Left ventricle myocardium inferior (tissue), 1 donor: ENCODE measurements at places on chromosomes 4 and X.

GRCh38 chr4:87002682-87003043 is 67.9 kb downstream of the AFF1 start:
- no peak for DNase-seq

DNA sequence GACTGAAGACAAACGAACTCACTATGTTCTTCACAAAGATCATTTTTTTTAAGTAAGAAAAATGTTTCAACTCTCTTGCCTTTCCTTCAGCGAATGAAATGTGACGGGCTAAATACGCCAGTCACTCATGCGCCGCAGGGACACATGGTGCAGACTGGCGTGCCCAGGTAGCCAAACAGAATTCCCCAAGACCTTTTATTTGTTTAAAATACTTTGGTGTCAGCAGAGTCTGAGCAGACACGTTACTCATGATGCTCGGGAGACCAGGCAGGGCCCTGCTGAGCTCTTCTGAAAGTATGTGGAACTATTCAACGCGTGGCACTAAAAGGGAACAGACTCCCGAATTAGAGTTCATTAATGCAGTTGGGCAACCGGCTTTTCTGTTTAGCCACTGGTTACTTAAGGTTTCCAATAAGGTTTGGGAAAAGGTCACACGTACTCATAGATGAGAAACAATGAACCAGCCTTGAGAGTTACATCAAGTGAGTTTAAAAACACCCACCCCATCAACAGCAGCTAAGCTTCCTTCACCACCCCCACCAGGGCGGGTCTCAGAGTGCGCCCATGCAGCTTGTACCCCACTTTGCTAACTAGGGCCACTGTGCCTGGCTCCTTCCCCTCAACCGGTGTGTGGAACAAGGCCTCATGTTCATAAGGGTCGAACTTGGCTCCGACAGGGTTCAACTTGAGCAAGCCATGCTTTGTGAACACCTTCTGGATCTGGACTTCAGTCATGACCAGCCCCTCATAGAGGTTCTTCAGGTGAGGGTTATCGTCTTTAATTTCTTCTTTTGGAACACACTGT is 7.3 kb downstream of the GRPEL1 start:
- no peak for DNase-seq

DNA sequence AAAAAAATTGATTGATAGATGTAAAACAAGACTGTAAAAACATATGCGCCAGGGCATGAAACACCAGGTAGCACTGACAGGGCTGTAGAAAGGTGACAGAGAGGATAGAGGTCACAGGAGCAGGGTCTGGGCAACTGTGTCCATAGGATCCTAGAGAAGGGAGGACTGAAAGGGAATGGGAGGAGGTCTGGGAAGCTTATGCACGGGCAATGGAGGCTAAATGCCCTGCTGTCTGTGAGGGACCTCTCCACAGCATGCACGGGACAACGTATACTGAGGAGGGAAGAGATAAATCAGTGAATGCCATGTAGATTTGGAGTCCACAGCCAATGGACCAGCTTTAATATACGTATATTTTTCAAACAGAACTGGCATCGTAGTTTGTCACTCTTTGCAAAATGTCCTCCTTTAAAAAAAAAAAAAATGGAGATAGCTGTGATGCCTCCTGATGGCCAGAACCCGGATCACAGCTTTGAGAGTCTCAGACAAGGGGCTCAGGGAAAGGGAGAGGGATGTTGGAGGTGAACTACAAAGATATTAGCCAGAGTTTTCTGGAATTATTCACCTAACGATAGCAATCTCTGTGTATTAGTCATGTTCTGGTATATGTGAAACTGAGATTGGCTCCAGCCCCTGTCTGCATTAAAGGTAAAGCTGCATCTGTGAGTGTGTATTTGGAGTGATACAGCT is 16.0 kb downstream of the RAB40A start:
- DNase-seq: no peak

DNA sequence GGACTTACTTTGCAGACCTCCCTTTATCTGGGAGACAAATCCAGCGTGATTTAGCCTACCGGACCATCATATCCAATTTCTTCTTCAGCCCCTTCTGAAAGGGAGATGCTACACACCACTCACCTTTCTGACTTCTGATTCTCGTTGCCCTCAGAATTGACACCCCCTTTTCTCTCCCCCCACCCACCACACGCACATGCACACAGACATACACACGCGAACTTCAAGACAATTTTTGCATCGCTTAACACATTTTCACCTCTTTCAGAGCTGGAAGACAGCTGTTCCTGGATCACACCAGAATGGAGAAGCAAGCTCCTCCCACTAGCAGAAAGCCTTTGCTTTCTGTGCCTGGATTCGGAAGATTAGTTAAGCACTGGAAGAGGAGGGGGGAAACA is 1.0 kb upstream of the SNCA start:
- no peak for DNase-seq

GRCh38 chr4:70945452-70946055 is 43.4 kb downstream of the MOB1B start:
- DNase-seq: no peak

DNA sequence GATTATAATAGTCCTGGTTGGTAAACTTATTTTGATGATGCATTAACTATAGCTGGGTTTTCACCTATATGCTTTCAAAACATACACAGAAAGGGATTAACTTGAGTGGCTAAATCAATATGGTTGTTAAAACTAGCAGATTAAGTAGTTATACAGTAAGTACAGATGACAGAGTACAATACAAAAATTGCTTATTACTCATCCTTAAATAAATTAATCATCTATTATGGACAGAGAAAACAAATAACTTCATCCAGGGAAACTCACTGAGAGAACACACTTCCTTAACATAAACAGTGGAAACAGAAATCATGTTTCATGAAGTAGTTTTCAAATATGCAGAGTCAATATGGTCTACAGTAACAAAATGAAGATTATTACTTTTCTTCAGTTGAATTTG is 133.4 kb downstream of the AREG start:
- no peak for DNase-seq

DNA sequence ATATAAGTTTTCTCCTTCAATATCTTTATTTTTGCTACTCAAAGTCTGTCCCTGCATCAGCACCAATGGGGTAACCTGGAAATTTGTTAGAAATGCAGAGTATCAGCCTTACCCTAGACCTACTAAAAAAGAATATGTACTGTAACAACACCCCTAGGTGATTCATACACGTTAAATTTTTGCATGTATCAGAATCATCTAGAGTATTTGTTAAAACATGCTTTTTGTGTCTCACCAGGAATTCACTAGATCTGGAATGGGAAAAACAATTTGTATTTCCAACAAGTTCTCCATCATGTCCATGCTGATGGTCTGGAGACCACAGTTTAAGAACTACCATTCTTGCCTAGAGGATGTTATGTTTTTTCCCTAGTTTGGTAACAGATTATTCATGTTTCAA is 196.0 kb upstream of the EDNRA start:
- no peak for DNase-seq

DNA sequence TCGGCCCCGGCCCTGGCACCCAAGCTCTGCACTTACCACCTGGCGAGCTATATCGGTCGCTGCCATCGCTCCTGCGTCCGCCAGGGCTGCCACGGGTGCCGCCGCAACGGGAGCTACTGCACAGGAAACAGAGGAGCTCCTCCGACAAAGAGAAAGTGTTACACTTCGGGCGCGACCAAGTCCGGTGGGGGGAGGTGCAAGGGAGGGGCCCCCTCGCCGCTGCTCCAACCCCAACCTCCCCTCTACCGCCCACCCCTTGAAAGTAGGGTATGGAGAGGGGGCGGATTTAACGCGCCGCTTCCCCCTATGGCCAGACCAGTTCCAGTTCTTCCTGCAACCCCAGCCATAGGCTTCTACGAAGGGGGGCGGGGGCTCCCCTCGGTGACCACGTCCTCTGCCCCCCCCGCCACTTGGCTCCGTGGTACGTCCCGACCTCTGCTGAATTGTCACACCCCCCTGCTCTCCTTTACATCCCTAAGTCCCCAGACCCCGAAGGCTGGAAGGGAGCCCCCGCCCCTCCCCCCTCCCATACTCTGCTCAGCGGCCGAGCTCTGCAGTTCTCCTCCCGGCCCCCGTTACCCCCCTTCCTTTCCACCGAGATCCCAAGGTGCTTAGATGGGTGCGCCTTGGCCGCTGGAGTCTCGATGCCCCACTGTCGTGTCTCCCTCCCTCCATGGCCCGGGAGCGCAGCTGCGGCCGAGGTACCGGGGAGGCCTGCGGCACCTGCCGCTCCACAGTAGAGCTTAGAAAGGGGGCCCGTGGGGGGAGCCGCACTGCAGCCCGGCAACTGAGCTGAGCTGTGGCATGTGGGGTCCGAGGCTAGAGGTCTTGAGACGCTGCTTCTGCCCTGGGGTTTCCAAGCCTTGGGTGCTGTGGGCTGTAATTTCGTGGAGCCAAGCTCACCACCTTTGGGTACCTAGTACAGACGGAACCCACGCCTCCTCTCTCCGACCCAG is at the start of gene SEPTIN6:
Gene SEPTIN6 (minus strand): TSS at position 129 of the 956 bp plus-strand sequence. CDS start 63 bp downstream, at position 66.
- DNase-seq: peak; percentile 62

GRCh38 chr4:137452799-137453198 is 79.5 kb downstream of the PCDH18 start:
- DNase-seq: no peak

- no peak for DNase-seq
Measured at GRCh38 chr4:94284889-94285288, 57.7 kb downstream of the HPGDS start.

DNA sequence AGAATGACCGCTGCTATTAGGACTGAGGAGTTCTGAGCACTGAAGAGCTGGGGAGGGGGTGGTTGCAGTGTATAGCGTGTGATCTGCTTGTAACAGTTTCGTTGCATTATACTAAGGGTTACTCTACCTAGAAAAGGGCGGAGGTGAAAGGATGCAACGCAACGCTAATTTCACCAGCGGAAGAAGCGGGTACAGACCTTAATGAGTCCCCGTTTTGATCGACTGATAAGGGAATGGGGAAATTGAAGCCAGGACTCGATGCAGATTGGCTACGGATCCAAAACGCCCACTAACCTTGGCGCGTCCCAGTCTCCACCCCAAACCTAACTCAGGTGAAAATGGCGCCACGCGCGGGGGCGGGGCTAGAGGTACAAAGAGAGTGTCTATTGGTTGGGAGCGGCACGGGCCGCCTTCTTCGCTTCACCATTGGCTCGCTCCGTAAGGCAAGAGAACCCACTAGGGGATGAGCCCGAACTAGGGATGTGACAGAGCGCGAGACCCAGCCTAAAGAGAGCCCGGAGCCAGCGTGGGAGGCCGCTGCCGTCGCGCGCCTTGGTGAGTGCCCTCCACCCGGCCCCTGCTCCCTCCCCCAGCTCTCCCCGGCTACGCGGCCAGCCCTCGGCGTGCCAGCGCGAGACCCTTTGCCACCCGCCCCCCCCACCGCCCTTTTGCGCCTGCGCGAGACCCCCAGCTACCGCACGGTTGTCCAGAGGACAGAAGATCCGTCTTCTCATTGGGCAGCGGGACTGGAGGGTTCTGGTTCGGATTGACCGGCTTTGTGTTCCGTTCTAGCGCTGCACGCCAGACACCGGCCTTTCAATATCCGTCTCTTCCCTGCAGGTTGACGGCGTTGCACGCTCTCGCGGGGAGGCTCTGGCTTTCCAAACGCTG is at the start of gene EBP:
Gene EBP (plus strand): TSS at position 456 of the 891 bp plus-strand sequence. CDS start 1,964 bp downstream, outside the sequence.
- peak; percentile 86 for DNase-seq

DNA sequence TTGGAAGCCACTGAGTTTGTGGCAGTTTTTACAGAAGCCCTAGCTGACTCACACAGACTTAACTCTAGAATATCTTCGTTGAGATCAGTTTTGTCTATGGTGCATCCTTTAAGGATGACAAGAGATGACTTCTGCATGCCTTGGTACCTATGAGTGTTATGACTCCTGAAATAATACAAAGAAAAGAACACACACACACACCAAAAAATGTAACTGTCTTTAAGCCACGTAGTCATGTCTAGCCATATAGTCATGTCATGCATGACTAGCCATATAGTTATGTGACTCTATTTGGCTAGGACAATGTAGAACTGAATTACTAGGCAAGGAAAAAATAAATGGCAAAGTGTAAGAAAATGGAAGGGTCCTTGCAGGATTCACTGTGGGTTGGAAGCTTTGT is 447.8 kb downstream of the NLGN4X start:
- no peak for DNase-seq

DNA sequence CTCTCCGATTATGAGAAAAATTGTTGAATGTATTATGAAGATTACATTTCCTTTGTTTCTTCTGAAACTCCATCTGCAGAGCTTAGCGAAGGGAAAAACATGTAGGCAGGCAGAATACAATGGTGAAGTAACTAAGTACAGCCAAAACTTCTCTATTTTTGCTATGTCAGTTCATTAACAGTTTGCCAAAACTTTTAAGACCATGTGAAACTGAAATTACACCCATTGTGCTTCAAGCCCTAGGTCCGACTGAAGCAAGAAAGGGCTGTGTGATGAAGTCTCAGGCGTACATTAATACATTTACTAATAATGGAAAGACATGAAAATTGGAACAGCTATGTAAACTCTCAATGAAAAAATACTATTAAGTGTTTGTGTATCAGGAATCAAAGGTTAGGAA is 398.0 kb downstream of the MAPK10 start:
- DNase-seq: no peak

- no peak for DNase-seq
Measured at GRCh38 chrX:106649523-106650428, 38.0 kb downstream of the RADX start.

DNA sequence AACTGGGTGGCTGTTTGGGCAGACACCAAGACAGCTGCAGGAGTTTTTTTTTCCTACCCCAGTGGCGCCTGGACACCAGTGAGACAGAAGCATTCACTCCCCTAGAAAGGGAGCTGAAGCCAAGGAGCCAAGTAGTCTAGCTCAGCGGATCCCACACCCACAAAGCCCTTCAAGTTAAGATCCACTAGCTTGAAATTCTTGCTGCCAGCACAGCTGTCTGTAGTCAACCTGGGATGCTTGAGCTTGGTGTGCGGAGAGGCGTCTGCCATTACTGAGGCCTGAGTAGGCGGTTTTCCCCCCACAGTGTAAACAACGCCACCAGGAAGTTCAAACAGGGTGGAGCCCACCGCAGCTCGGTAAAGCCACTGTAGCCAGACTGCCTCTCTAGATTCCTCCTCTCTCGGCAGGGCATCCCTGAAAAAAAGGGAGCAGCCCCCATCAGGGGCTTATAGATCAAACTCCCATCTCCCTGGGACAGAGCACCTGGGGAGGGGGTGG is 171.4 kb downstream of the ARHGEF9 start:
- DNase-seq: no peak

- DNase-seq: no peak
Measured at GRCh38 chr4:183107891-183108459, 8.9 kb downstream of the WWC2 start.

DNA sequence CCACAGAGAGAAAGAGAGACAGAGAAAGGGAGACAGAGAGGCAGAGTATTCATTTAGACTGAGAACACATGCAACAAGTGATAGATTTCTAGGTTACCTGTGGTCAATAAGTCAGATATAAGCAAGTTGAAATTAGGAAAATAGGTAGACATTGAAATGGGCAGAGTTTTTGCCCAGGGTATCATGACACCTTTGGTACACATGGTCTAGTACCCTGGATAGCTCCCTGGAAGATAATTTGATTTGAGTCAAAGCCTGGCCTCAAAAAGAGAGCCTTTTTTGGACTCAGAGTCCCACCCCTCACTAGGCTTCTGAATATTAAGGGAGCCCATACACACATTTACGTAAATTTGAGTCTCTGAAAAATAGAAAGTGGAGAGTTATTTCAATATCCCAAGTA is 4.0 kb upstream of the RPS6KA6 start:
- DNase-seq: no peak
